ENCODE measurements at places on chromosomes 11 and 22.

- peak; percentile 57 for DNase-seq
Observed at GRCh38 chr11:73229321-73229895, 11.3 kb downstream of the P2RY2 start.

- DNase-seq: no peak
Observed at GRCh38 chr11:17986007-17986710, 26.7 kb downstream of the SERGEF start.

- no peak for DNase-seq
Observed at GRCh38 chr11:11246166-11246565, 106.9 kb downstream of the CSNK2A3 start.

- DNase-seq: no peak
Observed at GRCh38 chr11:18633256-18634139, 644 bp downstream of the SPTY2D1 start.

DNA sequence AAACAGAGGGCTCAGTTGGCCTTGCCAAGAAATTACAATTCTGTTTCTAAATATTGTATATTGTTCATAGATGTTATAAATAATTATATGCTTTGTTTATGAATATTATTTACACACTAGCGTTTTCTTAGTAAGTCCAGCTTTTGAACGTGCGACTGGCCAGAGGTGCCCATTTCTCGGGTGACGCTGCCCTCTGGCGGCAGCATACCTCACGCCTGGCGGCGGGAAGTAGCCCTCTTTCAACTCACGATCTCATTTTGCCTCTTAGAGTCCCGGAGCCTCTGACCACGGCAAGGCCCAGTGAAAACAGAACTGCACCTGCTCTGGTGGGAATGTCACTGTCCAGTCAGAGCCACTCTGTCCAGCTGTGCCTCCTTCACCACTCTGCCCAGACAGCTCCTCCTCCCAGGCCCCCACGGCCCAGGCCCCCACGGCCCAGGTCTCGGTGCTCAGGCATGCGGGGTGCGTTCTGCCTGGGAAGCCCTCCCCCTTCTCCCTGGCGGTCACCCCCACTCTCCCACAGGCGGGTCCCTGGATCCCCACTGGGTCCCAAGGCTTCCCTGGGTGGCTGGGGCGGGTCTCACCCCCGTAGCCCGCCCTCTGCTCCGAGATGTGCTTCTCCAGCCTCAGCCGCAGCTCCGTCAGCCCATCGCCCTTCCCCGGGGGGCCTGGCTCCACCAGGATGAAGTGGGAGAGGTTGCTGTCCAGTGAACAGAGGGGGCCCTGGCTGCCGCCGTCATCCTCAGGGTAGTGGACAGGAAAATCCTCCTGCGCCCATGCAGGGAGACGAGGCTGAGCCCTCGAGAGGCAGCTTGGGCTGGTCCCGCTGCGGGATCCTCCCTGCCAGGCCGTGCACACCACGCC, 19.3 kb downstream of the TSSC4 start:
- DNase-seq: peak; percentile 85

DNA sequence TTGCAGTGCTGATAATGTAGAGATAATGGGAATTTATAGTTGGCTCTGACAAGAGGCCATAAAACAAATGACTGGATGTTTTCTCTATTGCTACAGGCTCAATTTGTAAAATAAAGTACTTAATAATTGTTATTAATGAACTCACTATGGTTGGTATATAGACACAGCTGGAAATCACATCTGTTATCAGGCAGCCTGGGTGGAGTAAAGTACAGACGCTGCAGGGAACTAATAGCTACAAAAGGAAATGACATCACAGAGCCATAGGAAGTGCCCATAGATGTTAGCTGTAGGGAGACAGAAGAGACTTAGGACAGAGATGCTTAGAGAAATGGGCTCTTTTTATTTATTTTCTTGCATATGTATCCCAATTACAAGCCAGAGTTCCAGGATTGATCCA, 81.0 kb upstream of the SNX19 start:
- DNase-seq: no peak

GRCh38 chr11:2220173-2220771, 48.7 kb upstream of the TH start:
- DNase-seq: no peak

- DNase-seq: peak; percentile 44
Observed at GRCh38 chr22:50737728-50738648, at the start of gene ACR. Gene ACR, plus strand, starts transcription at chr22:50738204. Its CDS starts 32 bp downstream, at chr22:50738236.

DNA sequence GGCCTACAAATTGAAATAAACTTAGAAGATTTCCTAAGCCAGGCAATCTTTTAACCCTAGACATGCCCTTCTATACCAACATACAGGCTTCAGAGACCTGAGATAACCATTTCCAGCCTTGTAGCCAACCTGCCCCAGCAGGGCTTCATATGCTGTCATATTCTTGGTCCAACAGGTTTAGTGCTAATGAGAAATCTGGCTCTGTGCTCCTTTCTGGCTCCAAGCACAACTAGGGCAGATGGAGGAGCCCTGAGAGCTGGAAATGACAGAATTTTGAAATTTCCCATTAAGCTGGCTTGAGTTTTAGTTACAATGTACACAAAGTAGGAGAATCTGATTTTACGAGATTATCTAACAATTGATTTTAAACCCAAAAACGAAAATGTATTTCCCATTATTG, 323.0 kb upstream of the CCDC90B start:
- no peak for DNase-seq

- DNase-seq: no peak
Observed at GRCh38 chr11:9700105-9700801, 36.4 kb downstream of the SWAP70 start.

DNA sequence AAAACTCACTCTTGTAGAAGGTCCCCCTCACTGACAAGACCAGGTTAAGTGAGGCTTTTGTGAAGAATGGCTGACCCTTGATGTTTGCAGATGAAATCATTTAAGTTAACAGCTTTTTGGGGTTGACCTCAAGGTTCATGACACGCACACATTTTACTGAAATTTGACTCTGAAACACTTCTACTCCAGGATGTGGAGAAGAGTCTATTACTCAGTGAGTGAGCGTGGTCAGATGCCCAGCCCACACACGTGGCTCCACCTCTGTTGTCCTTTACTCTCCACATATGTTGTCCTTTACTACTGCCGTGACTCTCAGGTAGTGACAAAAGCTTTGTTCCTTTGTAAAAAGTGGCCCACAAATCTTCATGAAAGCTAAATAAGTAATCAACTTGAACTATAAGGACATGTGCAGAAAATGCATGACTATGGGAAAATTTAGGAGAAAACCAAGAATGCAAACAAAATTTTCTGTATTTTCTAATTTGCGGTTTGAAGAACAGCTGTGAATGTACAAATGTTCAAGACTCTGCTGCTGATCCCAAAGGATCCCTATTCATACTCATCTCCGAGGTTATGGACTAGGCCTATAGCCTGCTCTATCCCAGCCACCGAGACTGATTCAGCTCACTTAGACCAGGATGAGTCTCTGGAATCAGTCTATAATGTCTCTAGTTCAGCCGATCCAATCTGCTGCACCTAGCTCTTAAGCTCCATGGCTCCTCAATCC, 22.4 kb downstream of the XRRA1 start:
- no peak for DNase-seq

GRCh38 chr22:29744902-29745301, 21.9 kb downstream of the ZMAT5 start:
- no peak for DNase-seq

GRCh38 chr11:44359162-44359561, 49.2 kb upstream of the ALX4 start:
- no peak for DNase-seq

DNA sequence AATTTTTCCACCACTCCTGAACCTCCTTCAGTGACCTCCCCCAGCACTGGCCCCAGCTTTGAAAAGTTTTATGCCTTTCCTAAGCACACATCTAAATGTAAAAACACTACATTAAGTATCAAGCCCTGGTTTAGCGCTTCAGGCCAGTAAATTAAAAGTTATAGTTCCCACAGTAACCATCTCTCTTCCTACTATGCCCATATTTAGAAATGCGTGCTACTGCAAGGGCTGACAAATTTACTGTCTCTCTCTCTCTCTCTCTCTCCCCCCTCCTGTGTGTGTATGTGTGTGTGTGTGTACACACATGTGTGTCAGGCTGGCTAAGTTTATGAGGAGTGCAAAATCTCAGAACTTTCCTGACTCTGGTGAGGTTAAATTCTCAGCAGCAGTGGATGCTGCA, 231.4 kb downstream of the LARGE1 start:
- no peak for DNase-seq

DNA sequence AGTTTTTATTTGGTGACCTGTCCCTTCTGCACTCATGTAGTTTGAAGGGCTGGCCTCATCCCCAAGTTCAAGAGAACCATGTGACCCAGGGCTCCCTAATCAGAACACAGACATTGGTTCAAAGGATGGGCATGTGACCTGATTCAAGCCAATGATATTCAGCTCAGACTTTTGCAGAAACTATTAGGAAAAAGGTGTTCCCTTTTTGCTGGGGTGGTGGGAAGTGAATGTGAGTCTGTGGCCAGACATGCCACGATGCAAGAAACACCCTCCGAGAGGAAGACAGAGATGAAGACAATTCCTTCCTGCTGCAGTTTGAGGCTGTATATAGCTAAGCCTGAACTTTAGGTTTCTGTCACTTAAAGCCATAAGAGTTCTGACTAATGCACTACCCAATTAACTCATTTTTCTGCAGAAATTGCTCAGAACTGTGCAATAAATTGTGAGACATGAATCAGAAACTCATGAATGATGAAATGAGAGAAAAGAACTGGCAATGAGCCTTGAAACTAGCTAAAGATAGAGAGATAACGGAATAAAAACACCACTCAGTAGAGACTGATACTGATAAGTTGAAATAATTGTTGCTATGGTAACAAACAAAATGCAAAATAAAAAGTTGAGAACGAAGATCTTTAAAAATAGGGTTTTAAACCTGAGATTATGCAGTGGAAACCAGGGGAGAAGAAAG, 9.2 kb upstream of the MAPK1 start:
- DNase-seq: peak; percentile 10

DNA sequence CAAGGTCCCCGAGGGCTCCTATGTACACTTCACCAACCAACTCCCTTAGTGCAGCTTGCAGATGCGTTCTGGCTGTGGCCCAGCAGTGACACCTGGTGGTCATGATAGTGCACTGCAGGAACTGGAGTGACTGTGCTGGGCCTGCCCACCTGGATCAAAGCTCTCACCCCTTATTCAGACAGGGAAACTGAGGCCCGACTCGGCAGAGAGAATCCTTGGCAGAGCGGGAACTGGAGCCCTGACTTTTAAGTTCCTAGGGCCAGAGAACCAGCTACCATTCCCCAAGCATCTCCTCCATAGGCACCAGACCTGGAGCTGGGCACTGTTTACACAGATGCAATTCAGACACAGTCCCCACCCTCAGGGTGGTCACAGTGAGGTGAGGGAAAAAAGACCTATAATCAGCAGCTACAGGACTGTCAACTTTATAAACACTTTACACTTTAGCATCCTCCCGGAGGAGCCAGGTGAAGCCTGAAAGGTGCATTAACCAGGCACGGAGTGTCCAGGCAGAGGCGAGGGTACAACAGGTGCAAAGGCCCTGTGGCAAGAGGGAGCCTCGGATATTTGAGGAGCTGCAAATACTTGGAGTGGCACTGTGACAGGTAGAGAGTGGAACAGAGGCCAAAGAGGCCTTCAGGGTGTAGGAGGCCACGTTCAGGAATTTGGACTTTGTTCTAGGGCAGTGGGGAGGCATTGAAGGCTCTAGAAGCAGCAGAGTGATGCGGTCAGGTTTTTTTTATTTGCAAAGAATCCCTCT, 22.0 kb downstream of the RHBDD3 start:
- peak; percentile 79 for DNase-seq

DNA sequence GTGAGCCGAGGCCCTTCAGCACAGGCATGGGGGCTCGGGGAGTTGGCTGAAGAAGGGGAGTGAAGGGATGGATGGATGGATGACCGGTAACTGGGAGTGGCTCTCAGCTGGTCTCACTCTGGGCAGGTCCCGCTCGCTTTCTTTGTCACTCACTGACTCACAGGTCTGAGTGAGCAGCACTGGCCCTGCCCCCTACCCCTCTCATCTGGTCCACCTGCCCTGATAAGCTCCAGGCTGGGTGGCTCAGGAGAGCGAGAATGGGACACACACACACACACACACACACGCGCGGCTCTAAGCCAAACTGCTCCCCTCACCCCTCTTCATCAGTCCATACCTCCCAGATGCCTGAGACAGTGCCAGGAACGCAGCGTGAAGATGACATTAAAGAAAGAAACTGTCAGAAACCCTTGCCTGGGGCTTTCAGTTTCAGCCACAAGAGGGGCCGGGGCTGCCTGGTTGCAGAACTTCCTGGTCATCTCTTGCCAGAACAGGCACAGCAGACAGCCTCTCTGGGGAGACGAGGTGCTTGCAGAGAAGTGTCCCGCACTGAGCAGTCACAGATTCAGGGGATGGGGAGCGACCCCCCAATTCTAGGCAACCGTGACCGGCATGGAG, 16.5 kb upstream of the SHISAL1 start:
- DNase-seq: peak; percentile 65

GRCh38 chr11:42412590-42412989, 899.2 kb upstream of the API5 start:
- no peak for DNase-seq

GRCh38 chr11:44224867-44225501, 85.0 kb downstream of the ALX4 start:
- no peak for DNase-seq

GRCh38 chr11:17496406-17496805, 19.8 kb upstream of the ABCC8 start:
- DNase-seq: no peak

DNA sequence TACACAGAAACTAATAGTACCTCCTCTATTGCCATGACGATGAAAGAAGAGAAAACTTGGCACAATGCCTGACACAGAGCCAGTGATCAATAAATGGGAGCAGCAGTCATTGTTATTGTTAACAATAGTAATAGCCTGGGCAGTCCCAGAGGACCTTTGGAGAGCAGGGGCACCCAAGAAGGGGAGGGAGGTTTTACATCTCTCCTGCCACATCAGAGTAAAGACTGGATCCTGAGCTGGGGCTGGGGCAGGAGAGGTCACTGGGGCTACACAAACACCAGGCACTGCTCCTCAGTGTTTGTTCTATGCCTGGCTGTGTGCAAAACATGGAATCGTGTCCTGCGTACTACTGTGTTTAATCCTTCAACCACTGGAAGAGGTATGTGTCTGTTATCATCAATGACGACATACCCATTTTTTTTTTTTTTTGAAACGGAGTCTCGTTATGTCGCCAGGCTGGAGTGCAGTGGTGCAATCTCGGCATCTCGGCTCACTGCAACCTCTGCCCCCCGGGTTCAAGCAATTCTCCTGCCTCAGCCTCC, 25.0 kb upstream of the CREB3L1 start:
- DNase-seq: no peak

- DNase-seq: no peak
Observed at GRCh38 chr22:45804986-45805325, 133.3 kb downstream of the ATXN10 start.

- DNase-seq: no peak
Observed at GRCh38 chr11:9208726-9209501, 56.2 kb downstream of the DENND5A start.

GRCh38 chr11:120629407-120630080, 118.0 kb downstream of the GRIK4 start:
- DNase-seq: no peak

DNA sequence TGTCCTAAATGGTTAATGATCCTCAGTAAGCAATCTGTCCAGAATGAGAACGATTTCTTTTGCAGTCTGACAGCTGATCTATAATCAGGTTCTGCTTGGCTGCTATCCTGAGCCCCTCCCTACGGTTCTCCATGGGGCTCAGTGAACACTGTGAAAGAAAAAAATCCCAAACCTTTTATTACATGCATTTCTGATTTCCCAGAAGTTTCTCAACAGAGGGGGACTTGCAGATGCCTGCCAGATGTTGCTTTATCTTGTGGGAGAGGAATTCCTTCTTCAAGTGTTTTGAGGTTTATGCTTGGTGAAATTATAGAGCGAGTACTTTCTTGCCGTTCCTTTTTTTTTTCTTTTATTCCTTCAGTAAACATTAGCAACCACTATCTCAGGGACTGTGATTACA, 531.9 kb upstream of the ISX start:
- no peak for DNase-seq

Data from islet precursor cell (in vitro differentiated cells).